ENCODE measurements at places on chromosomes 4 and X.

DNA sequence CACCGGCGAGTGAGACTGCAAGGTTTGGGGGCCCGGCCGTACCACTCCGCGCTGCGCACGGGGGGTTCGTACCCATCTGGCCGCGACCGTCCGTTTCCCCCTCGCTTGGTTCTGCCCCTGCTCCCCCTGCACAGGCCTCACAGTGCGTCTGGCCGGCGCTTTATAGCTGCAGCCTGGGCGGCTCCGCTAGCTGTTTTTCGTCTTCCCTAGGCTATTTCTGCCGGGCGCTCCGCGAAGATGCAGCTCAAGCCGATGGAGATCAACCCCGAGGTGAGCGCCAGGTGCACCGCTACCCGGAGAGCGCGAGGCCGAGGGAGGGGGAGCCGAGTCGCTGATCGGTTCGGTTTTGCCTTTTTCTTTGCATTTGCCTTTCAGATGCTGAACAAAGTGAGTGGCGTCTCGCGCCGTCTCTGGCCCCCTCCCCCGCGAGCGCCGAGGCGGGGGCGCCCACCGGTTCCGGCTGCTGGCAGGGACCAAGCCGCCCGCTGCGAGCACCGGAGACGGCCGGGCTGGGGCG is at the start of gene UCHL1:
TSS of gene UCHL1 (plus strand) at position 189 of the 517 bp plus-strand sequence. CDS start at position 238, 49 bp downstream.
- peak; percentile 86 for DNase-seq

GRCh38 chr4:18795794-18796193 is 774.2 kb upstream of the LCORL start:
- DNase-seq = no peak

DNA sequence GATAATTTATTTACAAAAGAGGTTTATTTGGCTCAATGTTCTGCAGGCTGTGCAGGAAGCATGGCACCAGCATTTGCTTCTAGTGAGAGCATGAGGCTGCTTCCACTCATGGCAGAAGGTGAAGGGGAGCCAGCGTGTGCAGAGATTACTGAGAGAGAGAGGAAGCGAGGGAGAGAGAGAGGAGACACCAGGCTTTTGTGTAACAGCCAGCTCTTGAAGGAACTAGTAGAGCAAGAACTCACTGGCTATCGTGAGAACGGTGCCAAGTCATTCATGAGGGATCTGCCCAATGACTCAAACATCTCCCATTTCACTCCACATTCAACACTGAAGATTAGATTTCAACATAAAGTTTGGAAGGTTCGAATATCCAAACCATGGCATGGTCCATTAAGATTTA is 12.7 kb downstream of the GUCY1A1 start:
- DNase-seq = no peak

DNA sequence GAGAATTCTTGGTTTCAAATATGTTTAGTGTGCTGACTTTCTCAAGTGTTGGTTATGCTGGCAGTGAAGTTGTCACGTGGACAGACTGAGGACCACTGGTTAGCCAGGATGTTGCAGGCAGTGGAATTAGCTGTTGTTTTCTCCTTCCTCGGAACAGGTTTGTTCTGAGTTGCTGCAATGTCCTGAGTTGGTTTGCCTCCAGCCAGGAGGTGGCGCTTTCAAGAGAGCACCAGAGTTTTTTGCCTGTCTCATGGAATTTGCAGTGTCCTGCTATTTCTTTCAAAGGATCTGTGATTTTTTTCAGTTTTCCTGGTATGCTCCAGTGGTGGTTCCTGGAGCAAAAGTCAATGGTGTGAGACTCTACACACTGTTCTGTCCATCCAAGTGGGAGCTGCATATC is 158.1 kb upstream of the CXorf66 start:
- peak; percentile 59 for DNase-seq

GRCh38 chrX:118182025-118182424 is 65.4 kb upstream of the KLHL13 start:
- no peak for DNase-seq

DNA sequence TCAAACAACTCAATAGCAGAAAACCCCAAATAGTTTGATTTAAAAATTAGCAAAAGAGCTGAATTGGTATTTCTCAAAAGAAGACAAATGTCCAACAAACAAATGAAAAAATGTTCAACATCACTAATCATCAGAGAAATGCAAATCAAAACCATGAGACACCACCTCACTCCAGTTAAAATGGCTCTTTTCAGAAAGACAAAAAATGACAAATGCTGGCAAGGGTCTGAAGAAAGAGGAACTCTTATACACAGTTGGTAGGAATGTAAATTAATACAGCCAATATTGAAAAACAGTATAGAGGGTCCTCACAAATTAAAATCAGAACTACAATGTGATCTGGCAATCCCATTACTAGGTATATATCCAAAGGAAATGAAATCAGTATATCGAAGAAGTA is 70.4 kb downstream of the FBXL5 start:
- no peak for DNase-seq

- no peak for DNase-seq
Observed at GRCh38 chr4:118953276-118953675, 64.6 kb downstream of the SYNPO2 start.

- DNase-seq = no peak
Observed at GRCh38 chrX:118346258-118347094, 570 bp downstream of the WDR44 start.

DNA sequence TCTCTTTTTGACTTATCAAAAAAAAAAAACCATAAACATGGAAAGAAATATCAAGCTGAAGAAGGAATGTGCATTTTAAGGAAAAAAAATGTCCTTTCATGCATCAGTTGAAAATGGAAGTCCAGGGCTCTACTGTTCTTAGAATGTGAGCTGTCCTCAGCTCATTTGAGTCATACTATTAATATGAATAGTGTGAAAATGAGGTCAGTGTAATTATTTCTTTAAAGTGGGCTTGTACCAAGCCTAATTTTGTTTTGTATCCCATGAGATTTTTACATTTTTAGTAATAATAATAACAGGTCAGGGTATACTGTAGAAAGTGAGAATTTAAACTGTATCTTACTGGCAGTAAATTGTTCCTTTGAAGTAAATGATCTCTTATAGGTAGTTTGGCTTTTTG is 148.5 kb downstream of the NAA11 start:
- no peak for DNase-seq

- no peak for DNase-seq
Observed at GRCh38 chrX:119231936-119232445, 4.1 kb upstream of the PGRMC1 start.

- DNase-seq = no peak
Observed at GRCh38 chr4:139912445-139912844, 241.5 kb downstream of the MAML3 start.

DNA sequence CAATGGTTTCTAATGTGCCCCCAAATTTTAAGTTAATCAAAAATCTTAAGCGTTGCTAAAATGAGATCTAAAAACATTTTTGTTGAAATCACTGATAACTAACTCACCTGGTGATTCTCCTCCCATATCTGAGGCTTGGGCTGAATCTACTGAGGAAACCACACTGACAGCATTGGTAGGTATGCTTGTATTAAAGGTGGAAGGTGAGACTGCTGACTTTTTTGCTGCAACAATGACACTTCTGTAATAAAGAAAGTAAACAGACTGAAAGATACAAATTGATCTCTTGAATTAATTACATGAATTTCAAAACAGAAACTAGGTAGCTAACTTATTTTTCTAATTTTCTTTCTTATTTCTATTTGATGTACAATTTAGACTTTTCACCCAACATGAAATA is 198.1 kb downstream of the LRBA start:
- DNase-seq = no peak

GRCh38 chr4:163108614-163109013 is 58.1 kb downstream of the NAF1 start:
- no peak for DNase-seq

GRCh38 chr4:14581741-14582140 is 420.5 kb upstream of the CPEB2 start:
- DNase-seq = no peak

DNA sequence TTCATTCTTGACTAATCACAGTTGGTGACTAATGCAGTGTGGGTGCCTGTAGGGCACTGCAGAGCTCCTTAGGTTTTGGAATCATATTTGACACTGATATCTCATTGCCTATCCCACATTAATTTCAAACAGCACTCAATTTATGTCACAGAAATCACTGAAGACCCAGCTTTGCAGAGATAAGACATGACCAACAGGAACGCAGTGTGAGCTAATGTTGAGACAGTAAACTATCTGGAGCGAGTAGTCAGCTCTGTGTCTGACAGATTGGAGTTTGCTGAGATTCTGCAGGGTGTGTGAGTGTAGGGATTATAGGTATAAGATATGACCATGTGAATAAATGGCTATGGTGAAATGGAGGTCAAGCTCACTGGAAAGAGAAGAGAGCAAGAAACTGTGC is 1586.1 kb upstream of the AGA start:
- DNase-seq = no peak

DNA sequence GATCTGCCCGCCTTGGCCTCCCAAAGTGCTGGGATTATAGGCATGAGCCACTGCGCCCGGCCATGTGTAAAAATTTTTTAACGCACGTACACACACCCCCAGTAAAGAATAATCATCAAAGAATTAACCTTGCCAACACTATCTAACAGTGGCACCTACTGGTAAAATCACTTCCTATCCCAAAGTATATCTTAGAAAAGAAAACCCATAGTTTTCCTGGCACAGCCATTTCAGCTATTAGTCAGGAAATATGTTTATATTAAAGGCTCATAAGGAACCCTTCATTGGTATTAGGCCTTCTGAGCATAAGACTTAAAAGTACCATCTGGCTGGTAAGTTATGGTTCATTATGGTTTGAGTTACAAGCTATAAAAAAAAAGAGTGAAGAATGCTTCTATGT is 14.1 kb downstream of the S100G start:
- no peak for DNase-seq

GRCh38 chrX:123665197-123665596 is 67.7 kb downstream of the THOC2 start:
- DNase-seq = no peak

DNA sequence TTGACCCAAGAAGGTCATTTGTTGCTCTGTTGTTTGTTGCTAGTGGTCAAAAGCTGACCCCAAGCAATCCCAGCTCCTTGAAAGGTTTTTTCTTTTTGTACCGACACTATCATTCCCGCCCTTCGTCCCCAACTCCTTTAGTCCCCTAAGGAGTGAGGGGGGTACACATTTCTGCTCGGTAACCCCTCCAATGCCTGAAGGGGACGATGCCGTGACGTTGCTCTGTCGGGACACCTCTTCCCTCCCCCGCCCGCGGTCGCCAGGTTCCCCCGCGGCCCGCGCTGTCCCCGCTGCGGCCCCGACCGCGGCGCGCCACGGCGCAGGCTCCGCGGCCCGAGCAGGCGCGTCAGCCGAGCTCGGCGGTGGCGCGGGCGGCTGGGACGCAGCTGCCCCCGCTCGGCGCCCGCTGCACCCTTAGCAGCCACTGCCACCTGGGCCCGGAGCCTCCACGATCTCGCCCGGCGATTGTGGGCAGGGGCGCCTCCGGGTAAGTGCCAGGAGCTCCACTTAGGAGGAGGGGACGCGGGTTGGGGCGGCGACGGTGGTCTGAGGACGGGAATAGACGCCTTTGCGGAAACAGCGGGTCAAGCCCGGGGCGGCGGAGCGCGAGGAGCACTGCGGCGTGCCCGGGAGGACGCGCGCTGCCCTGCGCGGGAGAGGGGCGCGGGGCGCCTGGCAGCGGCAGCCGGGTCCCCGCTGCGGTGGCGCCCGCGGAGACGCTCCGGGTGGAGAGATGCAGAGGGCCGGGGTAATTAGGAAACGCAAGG is at the start of gene GLRB:
TSS of gene GLRB (plus strand) at position 340 of the 767 bp plus-strand sequence. CDS start 1,875 bp downstream, outside the sequence.
- peak; percentile 63 for DNase-seq

- DNase-seq = no peak
Observed at GRCh38 chrX:104670051-104670450, 104.1 kb downstream of the IL1RAPL2 start.

DNA sequence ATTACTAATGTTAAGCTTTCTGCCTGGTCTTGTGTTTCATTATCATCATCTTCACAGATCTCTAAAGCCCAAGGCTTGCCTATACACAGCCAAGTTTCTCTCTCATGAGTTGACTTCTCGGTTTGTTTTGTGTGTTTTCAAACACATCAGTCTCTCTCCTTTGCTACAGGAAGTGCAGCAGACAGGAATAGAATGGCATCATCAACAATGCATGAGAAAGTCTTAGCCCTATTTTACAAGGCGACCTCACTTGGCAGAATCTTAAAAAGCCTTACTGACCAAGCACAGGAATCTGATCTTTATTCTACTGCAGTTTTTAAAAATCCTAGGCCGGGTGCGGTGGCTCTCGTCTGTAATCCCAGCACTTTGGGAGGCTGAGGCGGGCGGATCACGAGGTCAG is 36.8 kb downstream of the CC2D2A start:
- no peak for DNase-seq

- DNase-seq = no peak
Observed at GRCh38 chr4:82261084-82261483, 112.7 kb downstream of the HNRNPD start.

GRCh38 chrX:23782455-23782854 is 518 bp upstream of the SAT1 start:
- DNase-seq = no peak

- DNase-seq = no peak
Observed at GRCh38 chrX:140477987-140478386, 26.9 kb downstream of the SOX3 start.

Measured in HAP-1 (cell line).